ENCODE measurements at places on chromosomes 2 and 18.

- DNase-seq: no peak
Observed at GRCh38 chr2:200703127-200703925, 108.4 kb upstream of the BZW1 start.

DNA sequence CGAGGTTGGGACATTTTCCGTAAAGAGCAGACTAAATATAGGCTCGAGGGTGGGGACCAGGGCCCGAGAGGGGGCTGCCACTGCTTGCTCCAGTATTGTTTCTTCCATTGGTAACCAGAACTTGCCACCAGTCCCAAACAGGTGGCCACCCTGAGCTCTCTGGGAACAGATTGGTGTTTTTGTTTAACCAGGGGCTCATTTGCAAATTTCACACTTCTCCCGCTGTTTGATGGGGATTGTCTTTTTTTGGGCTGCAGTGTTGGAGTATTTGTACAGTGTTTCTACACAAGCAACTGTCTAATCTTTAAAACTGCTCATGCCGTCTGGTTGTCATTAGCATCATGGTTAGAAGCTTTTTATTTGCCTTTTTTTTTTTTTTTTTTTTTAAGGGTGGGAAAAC lies 8.5 kb downstream of the AGAP1 start:
- DNase-seq: no peak

DNA sequence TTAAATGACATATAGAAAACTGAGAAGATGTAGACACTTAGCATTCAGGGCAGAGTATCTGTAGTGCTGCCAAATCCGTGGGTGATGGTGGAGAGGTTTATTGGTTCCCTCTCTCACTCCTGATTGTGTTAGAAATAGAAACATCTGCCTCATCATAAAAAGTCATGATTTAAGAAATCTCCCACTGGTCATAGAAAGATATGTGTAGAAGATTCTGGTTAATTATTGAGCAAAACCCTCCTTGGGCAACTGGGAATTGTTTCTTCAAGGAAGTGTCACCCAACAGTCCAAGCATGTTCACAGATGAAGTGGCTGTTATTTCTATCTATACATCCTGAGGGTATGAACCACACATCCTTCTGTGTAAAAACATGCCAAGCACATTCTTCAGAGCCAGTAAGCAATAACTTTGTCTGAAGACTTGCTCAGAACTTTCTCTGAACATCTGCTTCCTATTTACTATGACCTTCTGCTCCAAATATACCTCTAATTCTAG lies 33.6 kb upstream of the CHRNA1 start:
- DNase-seq: no peak

GRCh38 chr2:178074123-178075005 lies 1.8 kb upstream of the PDE11A start:
- DNase-seq: no peak

DNA sequence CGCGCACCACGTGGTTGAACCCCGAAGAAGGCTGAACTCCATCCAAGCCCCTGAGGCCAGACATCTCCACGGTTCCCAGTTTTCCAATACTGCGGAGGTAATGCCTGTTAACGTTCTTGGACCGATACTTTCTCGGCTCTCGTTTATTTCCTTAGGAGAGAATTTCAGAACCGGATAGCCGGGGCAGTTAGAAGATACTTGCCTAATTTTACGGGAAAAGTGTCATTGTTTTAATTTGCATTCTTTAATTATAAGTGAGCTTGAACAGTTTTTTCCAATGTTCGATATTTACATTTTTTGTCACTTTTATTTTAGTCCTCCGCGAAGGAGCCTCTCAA lies 10.2 kb upstream of the KCNG2 start:
- DNase-seq: no peak

DNA sequence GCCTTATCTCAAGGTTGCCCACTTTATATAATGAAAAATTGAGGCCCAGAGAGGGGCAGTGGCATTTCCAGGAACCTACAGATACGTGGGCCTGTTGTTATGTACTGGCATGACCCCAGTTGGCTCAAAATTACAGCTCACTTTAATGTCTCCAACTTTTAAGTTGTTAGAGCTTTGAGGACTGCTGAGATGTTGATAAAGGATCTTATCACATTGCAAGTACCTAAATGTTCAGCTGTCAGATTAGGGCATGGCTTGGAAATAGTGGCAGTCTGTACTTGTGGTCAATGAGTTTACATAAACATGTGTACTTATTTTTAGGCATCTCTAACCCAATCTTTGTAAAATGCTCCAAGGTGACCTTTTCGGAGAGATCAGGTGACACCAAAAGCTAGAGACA lies 14.6 kb downstream of the SLC4A5 start:
- no peak for DNase-seq

GRCh38 chr2:30288561-30288960 lies 57.2 kb downstream of the LBH start:
- no peak for DNase-seq

GRCh38 chr18:22191923-22192322 lies 22.5 kb downstream of the GATA6 start:
- no peak for DNase-seq

- no peak for DNase-seq
Observed at GRCh38 chr2:197803033-197803444, 1.4 kb upstream of the PLCL1 start.

GRCh38 chr2:80874374-80874773 lies 569.8 kb upstream of the LRRTM1 start:
- no peak for DNase-seq

DNA sequence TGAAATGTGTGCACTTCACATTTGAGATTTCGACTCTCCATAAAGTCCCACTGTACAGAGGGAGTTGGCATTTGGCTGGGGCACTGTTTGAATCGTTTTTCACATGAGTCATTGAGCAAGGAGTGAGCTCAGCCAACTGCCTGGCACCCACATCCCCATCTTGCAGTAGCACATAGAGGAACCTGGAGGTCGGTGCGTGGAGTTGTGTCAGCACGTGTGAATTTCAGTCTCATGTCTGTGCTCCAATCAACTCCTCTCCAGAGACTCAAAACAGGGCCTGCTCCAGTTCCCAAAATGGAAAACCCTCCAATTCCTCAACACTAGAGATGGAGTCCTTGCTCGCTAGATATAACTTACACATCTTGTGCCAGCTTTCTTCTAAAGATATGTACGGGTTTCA lies 126.8 kb upstream of the CAPN13 start:
- DNase-seq: no peak

GRCh38 chr18:22377769-22378168 lies 39.9 kb downstream of the CTAGE1 start:
- DNase-seq: no peak

DNA sequence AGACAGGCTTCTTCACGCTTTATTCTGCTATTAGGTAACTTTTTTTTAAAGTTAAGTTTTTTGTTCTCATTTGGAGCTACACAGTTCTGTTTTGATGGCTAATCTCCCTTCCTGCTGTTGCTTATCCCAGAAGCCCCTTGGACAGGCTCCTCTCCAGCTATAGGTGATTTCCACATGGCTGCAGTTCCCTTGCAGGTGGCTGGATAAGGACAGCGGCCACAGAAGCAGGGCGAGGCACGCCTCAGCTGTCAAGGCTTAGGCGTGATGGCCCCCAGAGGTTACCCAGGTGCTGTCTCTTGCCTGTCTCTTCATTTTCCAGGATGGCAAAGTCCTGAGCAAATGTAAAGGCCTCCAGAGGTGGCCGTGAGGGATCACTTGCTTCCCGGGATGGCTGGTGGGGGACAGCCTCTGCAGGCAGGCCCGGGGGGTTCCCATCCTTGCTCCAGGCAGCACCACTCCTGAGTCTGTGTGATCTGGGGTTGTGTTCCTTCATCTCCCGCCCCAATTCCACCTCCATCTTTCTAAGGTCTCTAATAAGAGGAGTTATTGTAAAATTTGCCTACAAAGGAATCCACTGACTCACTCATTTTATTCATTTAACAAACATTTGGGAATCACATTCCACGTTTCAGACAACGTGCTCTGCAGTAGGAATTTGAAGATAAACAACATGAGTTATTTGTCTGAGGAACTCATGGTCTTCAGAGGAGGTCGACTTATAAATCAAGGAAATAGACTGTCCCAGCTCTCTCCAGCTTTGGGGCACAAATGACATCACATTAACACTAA lies 53.4 kb downstream of the NAPG start:
- DNase-seq: no peak

GRCh38 chr2:170404846-170405245 lies 226.9 kb downstream of the MYO3B start:
- no peak for DNase-seq

DNA sequence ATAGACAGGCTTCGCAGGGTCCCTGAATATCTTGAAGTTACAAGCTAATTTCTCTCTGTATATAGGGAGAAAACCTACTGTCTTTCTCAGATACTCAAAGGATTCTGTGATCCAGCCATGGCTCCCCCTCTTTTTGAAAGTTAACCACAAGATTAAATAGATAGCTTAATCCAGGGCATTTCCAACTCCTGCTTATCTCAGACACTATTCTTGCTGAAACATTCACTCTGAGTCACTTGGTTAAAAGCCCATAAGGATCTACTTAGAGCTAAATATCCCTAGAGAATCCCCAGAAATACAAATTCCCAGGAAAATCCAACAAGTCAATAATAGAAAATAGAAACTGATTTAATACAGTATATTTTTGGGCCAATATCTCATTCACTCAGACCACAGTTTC lies 179.1 kb upstream of the LYPD1 start:
- DNase-seq: no peak

- DNase-seq: no peak
Observed at GRCh38 chr2:106201661-106202060, 7.6 kb upstream of the UXS1 start.

GRCh38 chr2:100394111-100394641 lies 23.3 kb downstream of the CHST10 start:
- DNase-seq: no peak

GRCh38 chr18:12659904-12660605 lies 2.1 kb upstream of the SPIRE1 start:
- DNase-seq: no peak

DNA sequence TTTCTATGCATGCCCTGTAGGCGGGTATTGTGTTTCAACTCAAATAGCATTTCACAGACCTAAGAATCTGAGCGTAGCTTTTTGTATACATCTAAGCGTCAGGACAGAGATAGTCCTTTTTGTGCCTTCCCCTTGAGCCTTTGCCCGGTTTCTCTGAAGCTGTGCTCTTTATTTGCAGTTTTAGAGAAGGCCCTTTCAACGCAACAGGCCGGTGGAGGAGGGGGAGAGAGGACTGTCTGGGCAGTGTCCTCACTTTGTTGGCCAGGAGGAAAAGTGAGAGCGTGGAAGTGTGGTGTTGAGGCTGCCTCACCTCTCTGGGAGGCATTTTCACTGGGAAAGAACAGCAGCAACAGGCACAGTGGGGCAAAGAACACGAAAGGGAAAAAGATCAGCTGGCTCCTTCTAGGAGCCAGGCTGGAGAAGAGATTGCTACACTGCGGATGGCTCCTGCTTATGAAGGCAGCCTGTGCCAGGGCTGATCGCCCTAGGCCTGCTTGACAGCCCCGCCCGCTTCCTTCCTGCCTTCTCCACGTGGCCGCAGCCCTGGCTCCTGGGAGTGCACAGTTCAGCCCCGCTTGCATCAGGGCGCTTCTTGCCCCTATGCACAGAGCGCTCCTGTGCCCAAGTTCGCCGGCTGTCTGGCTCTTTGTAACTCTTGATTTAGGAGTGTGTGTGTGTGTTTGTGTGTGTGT lies 195.6 kb upstream of the POU3F3 start:
- DNase-seq: no peak

DNA sequence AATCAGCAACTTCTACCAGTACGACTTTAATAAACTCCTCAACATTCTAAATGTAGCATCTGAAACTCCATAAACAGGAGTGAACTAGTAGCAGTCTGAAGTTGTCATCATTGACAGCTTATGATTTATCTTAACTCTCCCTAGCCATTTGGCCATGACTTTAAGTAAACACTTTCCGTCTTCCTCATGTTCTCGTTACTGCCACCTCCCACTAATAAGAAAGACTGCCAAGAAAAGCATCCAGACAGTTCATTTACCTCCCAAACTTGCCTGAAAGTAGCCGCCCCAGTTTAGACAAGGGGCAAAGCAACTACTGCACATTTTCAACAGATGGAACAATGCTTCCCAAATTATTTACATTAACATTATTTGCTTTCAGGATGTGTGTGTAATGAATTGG lies 287.5 kb downstream of the OSR1 start:
- DNase-seq: no peak

GRCh38 chr2:224843141-224843540 lies 127.0 kb upstream of the CCDC195 start:
- DNase-seq: no peak

- DNase-seq: no peak
Observed at GRCh38 chr2:211737282-211737681, 801.3 kb downstream of the ERBB4 start.

DNA sequence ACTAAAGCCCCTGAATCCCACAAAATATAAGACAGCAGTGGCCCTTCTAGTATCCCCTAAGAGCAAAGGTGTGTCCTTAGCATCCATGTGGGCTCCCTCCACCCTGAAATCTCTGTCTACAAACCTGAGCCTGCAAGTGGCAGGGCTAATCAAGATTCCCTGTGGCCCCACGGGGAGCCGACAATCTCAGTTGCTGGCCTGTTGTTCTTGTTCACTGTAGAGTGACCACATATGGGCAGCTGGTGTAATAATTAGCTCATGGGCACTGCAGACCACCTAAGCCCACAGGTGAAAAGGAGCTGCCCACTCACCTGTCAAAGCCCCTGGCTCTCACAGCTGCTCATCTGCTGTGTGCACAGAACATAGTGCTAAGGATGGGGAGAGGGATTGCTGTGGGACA lies 102.3 kb downstream of the MRO start:
- DNase-seq: no peak

DNA sequence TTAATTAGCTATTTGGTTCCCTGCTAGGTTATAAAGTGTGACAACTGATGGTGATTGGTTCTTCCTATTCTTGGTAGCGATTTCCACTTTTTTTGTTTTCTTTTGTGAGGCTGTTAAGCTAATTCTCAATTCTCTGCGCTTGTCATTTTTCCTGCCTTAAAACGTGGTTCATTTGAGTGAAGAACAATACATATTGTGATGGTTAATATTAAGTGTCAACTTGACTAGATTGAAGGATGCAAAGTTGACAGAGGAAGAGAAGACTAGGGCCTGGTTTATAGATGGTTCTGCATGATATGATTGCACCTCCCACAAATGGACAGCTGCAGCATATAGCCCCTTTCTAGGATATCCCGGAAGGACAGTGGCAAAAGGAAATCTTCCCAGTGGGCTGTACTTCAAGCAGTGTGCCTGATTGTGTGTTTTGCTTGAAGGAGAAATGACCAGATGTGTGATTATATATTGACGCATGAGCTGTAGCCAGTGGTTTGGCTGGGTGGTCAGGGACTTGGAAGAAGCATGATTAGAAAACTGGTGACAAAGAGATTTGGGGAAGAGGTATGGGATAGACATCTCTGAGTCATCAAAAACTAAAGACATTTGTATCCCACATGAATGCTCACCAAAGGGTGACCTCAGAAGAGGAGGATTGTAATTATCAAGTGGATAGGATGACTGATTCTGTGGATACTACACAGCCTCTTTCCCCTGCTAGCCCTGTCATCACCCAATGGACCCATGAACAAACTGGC lies 39.4 kb upstream of the ZNF804A start:
- no peak for DNase-seq

GRCh38 chr18:73790587-73790986 lies 357.0 kb downstream of the FBXO15 start:
- DNase-seq: no peak

- DNase-seq: no peak
Observed at GRCh38 chr18:58353581-58353980, 275.3 kb downstream of the ALPK2 start.
